ENCODE measurements at places on chromosomes 1 and 21. TPM values are rescaled to one million over a fixed set of nuclear protein-coding genes. Genes with fewer than 3 reads are reported as not detected.

CBS gene
- polyA plus RNA-seq, result 15.9 TPM

LCE1A gene
- polyA plus RNA-seq, result not detected

AJAP1 gene
- 1.3 TPM for polyA plus RNA-seq

CFHR4 gene
- 0.07 TPM for polyA plus RNA-seq

RNU1-1 gene
- polyA plus RNA-seq, result not detected

LAPTM5 gene
- 15.8 TPM for polyA plus RNA-seq

BCAN gene
- 0.32 TPM for polyA plus RNA-seq

KISS1 gene
- not detected for polyA plus RNA-seq

BGLAP gene
- polyA plus RNA-seq, result 1.7 TPM

RAB25 gene
- polyA plus RNA-seq, result 59.5 TPM

AMY1B gene
- polyA plus RNA-seq, result not detected

OR6K3 gene
- 0.10 TPM for polyA plus RNA-seq

SPRR2A gene
- polyA plus RNA-seq, result not detected

OR2G6 gene
- polyA plus RNA-seq, result 0.08 TPM

FAM131C gene
- polyA plus RNA-seq, result 1.6 TPM

SLC5A9 gene
- polyA plus RNA-seq, result 11.4 TPM

HCRTR1 gene
- 0.19 TPM for polyA plus RNA-seq
